ENCODE measurements at places on chromosomes 3 and 15.
A peak's percentile ranks its signal among the peaks of the same experiment; 100 is the strongest.

- DNase-seq: no peak
Observed at GRCh38 chr3:58150810-58151199, 60.0 kb downstream of the DNASE1L3 start.

GRCh38 chr3:190180268-190180667 is 59.6 kb upstream of the P3H2 start:
- no peak for DNase-seq

GRCh38 chr3:27589795-27590194 is 105.6 kb upstream of the SLC4A7 start:
- DNase-seq: no peak

DNA sequence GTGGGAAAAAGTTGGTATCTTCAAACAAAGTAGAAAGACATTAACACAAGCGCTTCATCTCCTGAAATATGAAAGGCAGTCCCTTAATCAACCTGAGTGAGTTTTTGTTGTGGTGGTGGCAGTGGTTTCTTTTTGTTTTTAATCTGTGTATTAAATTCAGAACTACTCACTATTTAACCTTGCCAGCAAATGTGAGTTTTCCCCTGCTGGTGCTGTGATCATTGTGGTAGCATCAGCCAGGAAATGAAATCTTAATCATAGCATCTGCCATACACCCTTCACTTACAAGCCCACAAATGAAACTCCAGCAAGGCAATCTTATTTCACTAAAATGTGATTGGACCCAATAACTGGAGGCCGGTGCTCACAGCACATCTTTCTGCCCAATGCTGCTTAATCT is 229.7 kb downstream of the SHOX2 start:
- no peak for DNase-seq

GRCh38 chr15:88142121-88142520 is 114.4 kb downstream of the NTRK3 start:
- no peak for DNase-seq

DNA sequence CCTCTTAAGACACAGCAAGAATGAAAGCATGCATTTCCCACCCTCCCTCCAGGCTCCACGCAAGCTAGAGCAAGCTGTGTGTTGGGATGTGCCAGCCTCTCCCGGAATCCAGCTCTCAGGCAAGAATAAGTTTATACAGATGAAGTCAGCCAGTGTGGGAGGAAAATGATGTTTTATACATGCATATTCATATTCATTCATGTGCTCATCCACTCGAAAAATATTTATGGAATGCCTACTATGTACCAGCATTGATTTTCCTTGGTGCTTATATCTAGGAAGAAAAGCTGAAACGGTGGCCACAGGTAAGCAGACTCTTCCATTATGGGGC is 62.7 kb downstream of the KLHL6 start:
- no peak for DNase-seq

- DNase-seq: peak; percentile 26
Observed at GRCh38 chr15:88701561-88702095, 62.8 kb downstream of the ISG20 start.

DNA sequence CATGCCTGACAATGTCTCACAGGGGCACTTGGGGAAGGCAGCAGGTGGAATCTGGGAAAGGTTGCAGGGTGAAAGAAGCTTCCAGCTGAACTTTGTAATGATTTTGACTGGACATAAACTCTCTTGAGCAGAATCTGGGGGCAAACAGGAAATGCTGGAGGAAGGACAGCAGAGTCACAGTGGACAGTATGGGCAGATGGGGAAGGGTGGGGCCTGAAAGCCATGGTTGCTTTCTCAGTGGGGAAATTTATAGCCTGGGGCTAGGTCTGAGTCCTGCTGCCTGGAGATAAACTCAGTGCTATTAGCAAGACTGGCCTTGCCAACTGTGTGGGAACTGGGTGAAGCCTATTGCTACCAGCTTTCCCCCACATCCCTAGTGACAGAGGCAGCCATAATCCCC is 203.2 kb downstream of the OSBPL10 start:
- DNase-seq: no peak

- no peak for DNase-seq
Observed at GRCh38 chr15:65937476-65937875, 68.2 kb downstream of the RAB11A start.

DNA sequence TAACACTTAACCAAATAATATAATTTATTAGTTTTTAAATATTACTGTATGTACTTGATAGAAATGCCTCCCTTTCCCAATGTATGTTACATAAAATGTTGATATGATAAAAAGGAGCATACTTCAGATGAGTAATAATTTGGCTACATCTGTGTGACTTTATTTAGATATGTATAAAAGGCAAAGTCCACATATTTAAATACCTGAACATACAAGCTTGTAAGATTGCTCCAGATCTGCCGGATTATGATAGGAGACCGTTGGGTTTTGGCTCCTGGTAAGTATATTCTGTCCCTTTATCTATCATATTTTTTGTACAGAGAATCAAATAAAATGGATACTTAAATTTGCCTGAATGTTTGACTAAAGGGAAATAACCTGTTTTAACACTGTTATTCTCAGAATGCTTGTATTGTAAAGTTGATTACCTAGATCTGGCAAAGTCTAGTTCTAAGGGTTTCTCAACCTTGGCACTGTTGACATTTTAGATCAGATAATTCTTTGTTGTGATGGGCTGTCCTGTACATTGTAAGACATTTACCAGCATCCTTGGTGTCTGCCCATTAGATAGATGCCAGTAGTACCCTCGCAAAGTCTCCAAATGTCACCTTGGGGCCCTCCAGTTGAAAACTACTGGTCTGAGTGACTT is 38.5 kb downstream of the LRCH3 start:
- no peak for DNase-seq

GRCh38 chr3:43094851-43095250 is 11.0 kb downstream of the POMGNT2 start:
- DNase-seq: no peak

- no peak for DNase-seq
Observed at GRCh38 chr3:69250014-69250413, 127.6 kb upstream of the LMOD3 start.

- DNase-seq: no peak
Observed at GRCh38 chr3:123340336-123340735, 108.6 kb downstream of the ADCY5 start.

DNA sequence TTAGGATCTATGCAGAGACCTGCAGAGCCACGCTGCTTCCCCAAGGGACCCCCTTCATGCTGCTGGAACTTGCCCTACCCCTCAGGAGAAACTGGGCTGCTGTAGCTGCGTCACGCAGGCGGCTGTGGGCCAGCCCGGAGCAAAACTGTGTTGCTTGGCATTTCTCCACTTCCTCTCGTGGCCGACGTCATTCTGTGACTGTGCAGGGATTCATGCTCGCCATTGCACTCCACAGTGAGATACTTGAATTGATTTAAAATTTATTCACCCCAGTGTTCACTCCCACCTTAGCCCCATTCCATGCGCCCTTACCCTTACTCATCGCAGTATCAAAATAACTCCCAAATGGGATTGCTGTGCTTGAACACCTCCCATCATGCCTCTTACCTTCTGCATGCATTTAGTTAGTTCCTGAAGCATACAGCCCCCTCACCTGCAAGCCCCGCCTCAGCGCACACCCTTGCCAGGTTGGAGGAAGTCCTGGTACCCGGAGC is 45.7 kb downstream of the TMEM44 start:
- DNase-seq: no peak

GRCh38 chr3:98733053-98733811 is 29.9 kb upstream of the ST3GAL6 start:
- no peak for DNase-seq

DNA sequence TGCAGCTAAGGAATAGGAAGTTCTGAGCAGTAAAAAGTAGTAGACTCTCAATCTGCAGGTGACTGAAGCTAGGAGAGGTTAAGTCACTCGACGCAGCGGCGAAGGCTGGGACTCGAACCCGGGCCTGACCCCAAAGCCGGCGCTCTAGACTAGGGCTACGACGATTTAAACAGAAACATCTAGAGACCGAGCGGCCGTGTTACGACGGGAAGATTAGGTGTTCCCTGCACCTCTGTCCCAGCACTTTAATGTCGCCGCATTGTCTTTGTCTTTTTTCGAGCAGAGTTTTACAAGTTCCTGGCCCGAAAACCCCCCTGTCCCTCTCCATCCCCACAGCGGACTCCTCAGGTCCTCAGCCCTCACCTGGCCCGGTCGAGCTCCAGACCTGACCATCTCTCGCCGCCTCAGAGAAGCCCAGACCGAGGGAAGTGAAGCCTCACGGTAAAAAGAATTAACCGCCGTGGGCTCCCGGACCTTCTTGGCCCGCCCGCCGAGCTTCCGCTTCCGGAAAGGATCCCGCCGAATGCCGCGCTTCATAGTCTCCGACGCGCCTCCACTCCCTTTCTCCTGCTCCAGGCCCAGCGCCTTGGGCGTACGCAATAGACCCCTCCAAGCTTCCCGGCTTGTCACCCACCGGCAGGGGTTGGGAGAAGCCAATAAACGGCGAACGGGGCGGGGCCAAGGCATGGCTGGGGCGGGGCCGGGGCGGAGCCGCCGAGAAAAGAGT is at the start of gene CCDC14:
Gene CCDC14, minus strand, starts transcription at position 449 of the 727 bp plus-strand sequence. Its CDS starts 56 bp downstream, at position 393.
- peak; percentile 48 for DNase-seq

DNA sequence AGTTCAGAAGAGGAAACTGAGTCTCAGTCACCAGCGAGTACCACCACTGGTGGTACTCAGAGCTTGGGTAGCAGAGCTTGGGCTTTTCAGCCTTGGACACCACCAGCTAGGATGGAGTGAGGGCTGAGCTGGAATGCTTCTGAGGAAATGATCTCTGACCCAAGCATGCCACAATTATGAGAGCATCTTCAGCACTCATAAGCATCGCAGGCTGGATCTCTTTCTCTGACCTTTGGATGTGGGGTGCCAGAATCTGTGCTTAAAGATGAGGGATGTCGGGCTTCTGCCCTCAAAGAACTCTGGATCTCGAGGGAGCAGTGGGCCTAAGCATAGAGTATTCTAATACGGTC is 36.4 kb downstream of the ZNF710 start:
- DNase-seq: no peak

GRCh38 chr3:144480416-144480919 is 508.8 kb downstream of the DIPK2A start:
- DNase-seq: no peak

DNA sequence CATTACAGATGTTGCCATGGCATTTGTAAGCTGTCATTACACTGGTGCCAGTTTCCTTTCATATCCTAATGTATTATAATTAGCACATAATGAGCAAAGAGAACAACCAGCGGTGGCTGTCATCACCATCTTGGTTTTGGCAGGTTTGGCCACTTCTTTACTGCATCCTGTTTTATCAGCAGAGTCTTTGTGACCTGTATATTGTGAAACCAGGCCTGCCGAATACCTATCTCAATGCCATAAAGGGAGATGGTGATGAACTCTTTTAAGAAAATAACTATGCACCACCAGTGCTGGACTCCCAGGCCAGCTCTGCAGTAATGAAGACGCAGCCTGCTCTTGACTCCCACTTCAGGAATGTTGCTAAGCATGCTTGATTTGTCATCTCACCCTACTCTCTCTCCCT is 458.1 kb upstream of the NR2F2 start:
- DNase-seq: no peak

- no peak for DNase-seq
Observed at GRCh38 chr3:16426665-16427064, 86.8 kb downstream of the RFTN1 start.

DNA sequence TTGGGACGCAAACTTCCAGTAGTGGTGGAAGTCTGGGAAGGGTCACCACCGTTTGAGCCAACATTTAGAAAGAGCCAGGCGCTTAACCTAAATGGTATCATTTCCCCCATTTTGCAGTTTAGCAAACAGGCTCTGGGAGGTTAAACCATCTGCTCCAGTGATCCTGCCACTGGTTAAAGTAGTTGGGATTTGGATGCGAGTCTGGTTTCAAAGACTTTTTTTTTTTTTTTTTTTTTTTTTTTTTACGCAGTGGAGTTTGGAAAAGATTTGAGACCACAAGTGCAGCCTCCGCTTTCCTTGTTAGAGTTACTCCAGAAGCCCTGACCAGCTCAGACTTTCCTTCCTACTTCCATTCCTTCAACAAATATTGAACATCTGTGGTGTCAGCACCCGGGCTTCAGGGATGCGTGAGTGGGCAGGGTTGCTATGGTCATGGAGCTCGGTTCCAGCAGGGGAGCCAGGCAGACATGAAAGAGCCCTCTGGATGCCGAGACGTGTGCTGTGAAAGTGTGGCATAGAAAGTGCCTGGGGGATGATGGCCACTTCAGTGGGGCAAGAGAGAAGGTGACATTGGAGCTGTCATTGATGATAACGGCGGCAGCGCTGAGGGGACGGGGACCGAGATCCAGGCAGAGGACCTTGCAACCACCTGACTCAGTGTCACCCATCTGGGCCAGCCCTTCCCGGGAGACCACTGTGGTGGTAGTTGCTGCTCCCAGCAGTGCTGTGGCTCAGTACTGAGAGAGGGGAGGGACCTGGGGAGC is 1.1 kb upstream of the RNU6-1 start:
- DNase-seq: no peak

GRCh38 chr15:72916897-72917296 is 133.3 kb upstream of the ADPGK start:
- DNase-seq: no peak

DNA sequence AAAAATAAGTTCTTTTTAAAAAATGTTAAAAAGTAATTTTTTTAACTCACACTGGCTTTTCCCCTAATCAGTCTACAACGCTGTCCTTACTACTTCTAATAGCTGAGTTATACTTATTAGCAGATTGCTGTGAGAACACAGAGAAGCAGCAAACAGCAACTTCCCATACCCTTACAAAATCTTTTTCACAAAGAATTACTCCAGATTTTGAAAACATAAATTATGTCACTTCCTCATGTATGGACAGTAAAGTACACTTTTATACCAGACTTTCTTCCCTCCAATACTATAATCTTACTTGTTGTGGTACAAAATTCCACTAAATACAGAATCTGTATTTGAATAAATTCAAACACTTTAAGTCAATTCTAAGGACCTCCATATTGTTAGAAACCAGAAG is 2.1 kb downstream of the PHC3 start:
- DNase-seq: no peak

- DNase-seq: no peak
Observed at GRCh38 chr3:46711305-46711704, 6.4 kb downstream of the PRSS50 start.

- DNase-seq: no peak
Observed at GRCh38 chr15:85582131-85583079, 202.0 kb downstream of the AKAP13 start.

DNA sequence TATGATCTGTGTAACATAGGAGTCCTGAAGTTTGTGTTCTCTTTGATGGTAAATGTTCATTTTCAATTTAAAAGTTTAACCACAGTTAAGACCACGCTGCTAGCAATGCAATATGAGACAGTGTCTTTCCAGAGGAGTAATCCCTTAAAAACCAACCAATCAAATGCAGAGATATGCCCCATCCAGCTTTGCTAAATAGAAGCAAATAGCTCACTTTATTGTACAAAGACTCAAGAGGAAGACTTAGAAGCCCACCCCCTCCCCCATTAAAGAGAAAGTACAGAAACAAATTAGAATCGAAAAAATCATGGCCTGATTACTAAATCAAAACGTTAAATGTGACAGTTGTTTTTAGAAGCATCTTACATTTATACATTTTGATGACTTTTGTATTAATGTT is 2.1 kb upstream of the ANP32A start:
- DNase-seq: no peak

Measured in GM18507 (cell line).